Stimulated activated CD8-positive, alpha-beta memory T cell treated with anti-CD3 and anti-CD28 coated beads, Interleukin-15, amount 100 ng/mL, for 4 hours (primary cell): ENCODE measurements at places on chromosomes 3 and 15.

GRCh38 chr15:70266412-70267121, 168.8 kb upstream of the TLE3 start:
- no peak for DNase-seq

- DNase-seq = no peak
These were observed 202.5 kb downstream of the SATB1 start for GRCh38 chr3:18222686-18223085.

GRCh38 chr3:140188285-140188684, 253.3 kb downstream of the CLSTN2 start:
- no peak for DNase-seq

GRCh38 chr3:178603735-178604134, 67.5 kb downstream of the KCNMB2 start:
- DNase-seq = no peak

- DNase-seq = no peak
These were observed 13.8 kb upstream of the IL16 start for GRCh38 chr15:81182756-81183438.

DNA sequence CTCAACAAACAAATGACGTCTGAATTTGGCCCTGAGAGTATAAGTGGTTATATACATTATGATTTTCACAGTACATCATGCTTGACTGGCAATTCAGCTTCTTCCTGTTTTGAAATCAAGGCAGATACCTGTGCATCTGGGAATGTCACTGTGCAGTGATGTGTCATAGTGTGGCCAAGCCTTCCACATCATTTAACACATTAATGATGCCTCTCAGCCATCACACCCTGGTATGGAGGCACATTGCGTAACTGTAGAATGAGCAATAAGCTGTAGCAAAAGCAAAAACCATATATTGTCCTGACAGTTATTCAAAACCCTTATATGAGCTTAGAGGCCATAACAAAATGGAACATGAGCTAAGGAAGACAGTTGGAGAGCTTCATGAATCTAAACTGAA, 246.0 kb downstream of the EPHA3 start:
- DNase-seq = no peak

GRCh38 chr3:58952128-58952917, 97.5 kb downstream of the CFAP20DC start:
- DNase-seq = no peak

- DNase-seq = no peak
These were observed 298.5 kb downstream of the GBE1 start for GRCh38 chr3:81462921-81463320.

DNA sequence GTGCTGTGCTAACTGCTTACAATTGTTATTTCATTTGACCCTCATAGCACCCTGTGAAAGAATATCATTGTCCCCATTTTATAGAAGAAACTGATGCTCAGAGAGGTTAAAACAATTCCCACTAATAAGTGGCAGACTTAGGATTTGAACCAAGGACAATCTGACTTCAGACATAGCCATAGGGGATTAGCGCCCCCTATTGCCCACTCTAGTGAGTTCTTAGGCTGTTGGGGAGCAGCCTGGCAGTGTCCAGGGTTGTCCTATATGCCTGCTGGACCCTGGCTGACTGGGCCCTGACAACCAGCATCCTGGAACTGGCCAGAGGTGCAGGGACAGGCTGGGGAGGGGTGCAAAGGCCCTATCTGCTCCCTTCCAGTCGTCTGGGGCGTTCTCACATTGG, 15.4 kb downstream of the DPH3 start:
- no peak for DNase-seq

- DNase-seq = no peak
These were observed 49.9 kb upstream of the LPP start for GRCh38 chr3:188104050-188104449.

DNA sequence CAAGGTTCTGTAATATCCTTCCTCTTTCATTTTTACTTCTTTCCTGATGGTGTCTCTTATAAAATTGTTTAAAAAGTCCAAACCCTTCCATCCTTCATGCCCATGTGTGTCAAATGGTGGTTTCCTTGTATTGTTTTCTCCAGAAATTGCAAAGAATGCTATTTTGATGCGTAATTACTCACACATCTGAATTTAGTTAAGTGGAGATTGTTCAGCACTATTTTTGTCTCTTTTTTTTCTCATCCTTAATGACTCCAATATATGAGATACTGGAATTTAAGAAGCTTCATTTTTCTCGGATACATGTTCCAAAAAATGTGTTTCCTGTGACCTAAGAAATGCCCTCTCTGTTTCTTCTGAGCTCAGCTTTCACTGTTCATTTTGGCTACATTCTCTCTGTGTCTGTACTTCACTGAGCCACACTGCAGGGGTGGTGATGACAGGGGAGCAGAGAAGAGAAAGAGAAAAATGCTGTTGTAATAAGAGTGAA, 799.8 kb downstream of the DIPK2A start:
- DNase-seq = no peak

DNA sequence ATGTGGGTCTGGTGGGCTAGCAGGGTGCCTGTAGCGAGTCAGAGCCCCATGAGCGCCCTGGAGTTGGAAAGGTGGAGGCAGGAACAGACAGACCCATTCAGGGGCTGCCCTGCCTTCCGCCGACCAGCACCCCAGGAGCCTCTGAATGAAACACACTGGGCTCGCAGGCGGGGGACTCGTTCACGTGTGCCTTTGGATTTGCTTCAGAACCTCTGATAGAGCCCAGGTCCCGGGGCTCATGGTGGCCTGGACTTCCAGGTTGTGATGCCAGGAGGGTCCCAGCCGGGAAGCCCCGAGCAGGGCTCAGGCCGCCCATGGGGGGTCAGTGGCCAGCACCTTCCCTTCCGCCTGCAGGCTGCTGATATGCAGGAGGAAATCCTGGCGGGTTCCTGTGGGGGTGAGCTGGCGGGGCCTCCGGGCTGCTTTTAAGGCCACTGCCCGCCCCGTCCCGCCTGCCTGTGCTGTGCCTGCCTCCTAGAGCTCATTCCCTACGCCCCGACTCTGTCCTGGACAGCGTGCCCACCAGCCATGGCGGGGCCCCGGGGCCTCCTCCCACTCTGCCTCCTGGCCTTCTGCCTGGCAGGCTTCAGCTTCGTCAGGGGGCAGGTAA, at the start of gene STAB1:
Gene STAB1 (plus strand): TSS at position 453 of the 610 bp plus-strand sequence. CDS start 76 bp downstream, at position 529.
- no peak for DNase-seq

DNA sequence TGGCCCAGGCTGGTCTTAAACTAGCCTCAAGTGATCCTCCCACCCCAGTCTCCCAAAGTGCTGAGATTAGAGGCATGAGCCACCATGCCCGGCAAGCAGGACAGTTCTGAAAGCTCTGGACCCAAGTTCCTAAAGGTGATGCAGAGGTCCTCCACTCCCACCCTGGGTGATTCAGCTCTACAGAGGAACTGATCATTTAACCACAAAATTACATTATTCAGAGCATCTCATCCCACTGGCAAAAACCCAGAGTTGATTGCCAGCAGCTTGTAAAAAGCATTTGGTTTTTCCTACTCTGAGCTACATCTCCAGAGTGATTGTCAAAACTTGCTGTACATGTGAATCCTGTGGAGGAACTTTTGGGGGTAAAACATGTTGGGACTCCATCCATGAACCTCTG, 60.2 kb downstream of the SLTM start:
- DNase-seq = no peak

GRCh38 chr3:113533534-113533892, 1.2 kb downstream of the SIDT1 start:
- no peak for DNase-seq

DNA sequence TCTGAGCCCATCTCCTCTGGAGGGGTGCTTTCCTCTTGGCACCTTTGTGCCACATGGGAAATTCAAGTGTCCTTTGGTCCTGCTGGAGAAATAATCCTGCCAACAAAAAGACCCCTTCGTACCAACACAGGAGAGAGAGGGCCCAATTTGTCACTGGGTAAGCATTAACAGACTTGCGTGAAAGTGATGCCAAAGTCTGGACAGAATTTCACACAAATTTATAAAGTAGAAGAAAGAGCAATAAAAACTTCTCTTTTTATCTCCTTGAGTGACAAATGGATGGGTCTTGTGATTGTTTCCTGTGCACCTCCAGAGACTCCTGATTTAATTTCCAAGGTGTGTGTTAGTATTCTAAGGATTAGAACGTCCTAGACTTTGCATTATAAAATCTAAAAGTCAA, 14.9 kb downstream of the DPH3 start:
- DNase-seq = no peak

GRCh38 chr15:31511707-31512310, 185.2 kb downstream of the KLF13 start:
- DNase-seq = peak; percentile 36

DNA sequence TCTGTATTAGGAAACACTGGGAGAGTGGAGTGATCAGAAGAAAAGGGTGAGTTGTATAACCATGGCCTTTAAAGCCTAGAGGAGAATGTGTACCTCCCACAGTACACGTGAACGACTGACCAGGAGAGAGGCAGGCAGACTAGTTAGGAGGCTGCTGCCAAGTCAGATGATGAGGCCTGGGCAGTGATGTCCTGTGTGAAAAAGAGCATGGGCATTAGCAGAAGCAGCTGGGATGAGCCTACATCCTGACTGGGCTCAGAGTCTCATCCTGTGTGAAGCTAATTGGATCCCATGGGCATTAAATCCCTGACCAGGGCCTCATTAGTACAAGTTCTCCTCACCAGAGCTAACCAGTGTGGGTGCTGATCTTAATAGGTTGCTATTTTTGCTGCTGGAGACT, 89.1 kb upstream of the SLC2A2 start:
- no peak for DNase-seq

DNA sequence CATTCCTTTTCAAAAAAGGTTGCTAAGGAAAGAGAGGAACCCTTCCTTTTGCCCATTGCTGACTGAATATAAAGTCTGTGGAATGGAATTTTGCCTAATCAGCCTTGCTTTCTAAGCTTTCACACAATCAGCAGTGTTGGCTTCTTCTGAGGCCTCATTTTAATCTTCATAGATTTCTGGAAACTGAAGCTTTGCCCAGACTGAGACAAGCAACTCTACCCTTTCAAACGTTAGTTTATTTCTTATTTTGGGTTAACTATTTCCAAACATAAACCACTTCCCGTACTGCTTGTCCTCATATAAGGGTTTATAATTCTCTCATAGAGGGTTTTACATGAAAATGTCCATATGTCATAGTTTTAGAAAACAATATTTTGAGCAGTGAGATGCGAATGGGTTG, 82.9 kb downstream of the NR1D2 start:
- DNase-seq = no peak

DNA sequence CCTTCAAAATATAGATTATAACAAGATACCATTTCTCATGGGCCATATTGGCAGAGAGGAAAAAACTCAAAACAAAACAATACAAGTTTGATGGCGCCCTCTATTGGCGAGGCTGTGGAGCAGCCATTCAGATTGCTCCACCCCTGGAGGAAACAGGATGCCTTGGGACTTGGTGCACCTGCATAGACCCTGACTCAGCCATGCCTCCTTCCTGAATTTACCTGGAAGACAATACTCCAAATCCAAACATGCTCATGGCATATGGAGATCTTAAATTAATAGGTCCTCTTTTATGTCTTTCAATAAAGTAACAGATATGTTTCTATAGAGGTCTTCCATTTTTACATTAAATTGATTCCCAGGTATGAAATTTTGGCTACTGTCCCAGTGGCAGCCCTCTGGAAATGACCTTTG, 90.0 kb downstream of the APBA2 start:
- DNase-seq = peak; percentile 38

DNA sequence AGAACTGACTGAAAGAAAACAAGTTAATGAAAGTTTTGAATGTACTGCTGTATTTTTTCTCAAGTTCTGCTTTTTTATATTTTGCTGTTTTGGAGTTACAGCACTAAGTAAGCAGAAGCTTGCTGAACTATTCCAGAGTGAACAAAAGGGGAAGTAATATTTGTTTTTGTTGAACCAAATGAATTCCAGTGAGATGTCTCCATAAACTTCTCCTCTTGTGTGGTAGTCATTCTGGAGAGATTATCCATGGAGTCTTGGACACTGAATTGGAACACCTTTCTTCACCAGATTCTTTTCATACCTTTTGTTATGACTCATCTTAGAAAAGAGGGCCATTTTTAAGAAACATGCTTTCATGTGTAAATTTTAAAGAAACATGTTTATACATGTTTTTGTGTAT, 8.8 kb downstream of the ANKUB1 start:
- DNase-seq = no peak

GRCh38 chr15:41104234-41104633, 11.8 kb downstream of the INO80 start:
- DNase-seq = no peak

- no peak for DNase-seq
These were observed 51.1 kb downstream of the ZIC4 start for GRCh38 chr3:147355084-147355752.

DNA sequence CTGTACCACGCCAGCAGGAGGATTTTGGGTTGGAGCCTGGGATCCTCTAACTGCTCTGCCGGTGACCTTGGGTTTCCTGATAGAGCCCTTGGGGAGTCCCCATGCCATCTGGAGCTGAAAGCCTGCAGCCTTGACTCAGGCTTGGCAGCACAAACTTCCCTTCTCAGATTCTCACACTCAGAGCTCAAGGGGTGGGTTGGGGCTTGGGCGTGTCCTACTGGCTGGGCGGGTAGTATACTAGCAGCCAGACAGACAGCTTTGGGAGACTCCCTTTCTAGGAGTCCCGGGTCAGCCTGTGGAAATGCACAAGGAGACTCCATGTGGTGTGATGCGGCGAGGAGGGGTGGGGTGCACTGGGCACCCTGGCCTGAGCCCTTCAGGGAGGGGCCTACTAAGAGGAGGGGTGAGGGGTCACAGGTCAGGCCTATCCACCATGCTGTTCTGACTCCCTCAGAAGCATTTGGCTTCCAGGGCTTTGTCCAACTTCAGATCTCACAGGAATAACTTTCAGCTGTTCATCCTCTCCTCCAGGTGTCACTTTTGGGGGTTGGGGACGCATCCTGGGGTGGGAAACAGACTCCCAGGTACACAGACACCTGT, 21.6 kb upstream of the PLXNA1 start:
- no peak for DNase-seq

DNA sequence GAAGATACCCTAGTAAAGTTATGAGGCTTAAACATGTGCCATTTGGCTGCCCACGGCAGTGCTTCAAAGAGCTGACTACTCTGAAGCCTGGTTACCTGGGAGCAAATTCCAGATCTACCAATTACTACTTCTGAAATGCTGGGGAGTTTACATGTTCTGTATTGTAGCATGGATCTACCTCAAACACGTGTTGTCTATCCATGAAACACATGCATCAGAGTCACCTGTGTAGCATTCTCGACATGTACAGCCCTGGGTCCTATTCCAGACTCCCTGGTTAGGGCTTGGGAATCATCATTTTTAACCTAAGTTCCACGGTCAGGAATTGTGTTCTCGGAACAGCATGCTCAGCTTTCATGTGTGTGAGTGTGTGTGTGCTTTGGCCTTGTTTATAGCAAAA, 599.3 kb upstream of the MDFIC2 start:
- DNase-seq = no peak

DNA sequence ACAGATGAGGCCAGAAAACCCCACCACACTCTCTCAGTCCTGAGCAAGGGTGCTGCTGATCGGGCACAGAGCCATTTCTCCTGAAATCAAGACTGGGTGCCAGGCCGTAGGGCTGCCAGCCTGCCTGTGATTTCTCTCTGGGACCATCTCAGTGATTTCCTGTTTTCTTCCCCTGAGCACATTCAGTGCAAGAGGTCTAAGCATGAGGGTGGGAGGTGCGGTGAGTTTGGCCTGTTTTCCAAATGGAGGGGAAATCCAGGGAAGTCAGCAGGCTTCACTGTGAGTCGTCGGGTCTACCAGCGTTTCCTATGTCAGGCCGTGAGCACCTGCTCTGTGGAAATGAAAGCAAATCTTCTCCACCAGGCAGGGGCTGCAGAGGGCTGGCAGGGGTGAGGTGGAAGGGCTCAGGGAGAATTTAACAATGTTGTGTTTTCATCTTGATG, 82.3 kb downstream of the ST6GAL1 start:
- DNase-seq = no peak

- no peak for DNase-seq
These were observed 214.1 kb downstream of the SHQ1 start for GRCh38 chr3:72634128-72634527.
